BJ (cell line): ENCODE measurements at places on chromosomes 1 and 21. TPM values are rescaled to one million over a fixed set of nuclear protein-coding genes. Genes with fewer than 3 reads are reported as not detected.

DNA sequence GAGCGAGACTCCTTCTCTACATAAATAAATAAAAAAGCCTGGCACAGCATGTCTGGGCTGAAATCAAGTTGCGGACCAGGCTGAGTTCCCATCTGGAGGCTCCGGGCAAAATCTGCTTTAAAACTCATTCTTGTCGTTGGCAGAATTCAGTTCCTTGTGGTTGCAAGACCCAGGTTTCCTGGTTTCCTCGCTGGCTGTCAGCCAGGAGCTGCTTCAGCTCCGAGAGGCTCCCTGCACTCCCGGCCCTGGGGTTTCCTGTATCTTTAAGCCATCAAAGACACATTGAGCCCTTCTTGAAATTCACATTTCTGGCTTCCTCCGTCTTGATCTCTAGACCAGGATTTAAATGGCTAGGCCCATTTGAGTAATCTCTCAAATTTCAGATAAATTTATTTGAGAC, 20.6 kb upstream of the SCCPDH start:
- DNase-seq: no peak

Gene CFHR5
- polyA plus RNA-seq: not detected in 2 replicates

Gene S100A12
- polyA plus RNA-seq: not detected in 2 replicates

GRCh38 chr1:209486861-209487593, 96.5 kb upstream of the CAMK1G start:
- DNase-seq: no peak

Gene SH2D1B
- 0.05 TPM in 1 of 2 replicates, not detected in the other for polyA plus RNA-seq

DNA sequence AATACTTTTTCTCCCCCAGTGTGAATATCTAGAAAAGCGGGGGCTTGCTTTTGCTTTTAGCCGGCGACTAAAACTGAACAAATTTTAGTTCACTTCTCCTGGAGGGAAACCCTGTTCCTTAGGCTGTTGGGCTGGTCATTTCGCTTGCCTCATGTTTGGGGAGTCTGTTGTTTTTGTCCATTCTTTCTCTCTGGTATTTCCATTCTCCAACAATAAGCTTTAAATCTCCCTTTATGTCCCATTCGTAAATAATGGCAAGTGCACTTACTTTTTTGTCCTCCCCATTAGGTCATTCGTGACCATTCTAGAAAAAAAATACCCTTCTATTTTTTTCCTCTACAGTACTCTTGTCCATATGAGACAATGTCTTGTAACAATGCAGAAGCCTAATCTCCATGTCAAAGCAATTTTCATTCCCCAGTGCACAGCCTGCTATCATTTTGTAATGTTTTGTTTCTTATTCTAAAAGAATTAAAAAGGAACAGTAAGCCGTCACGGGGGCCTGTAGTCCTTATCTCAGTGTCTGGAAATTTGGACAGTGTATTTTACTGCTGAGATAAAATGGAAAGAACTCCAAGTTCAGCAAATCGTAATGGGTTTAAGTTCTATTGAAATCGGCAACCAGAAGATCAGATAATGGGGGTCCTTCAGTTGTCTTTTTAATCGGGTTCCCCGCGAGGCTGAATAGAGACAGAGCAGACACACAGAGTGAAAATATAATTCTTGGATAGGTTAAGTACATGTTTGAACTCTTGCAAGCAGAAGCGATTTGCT, 21.8 kb downstream of the PROX1 start:
- DNase-seq: no peak

- peak; percentile 83 for DNase-seq
Measured at GRCh38 chr1:159598196-159598595, 10.6 kb downstream of the APCS start.

GRCh38 chr1:147214842-147215539, 10.1 kb downstream of the FMO5 start:
- no peak for DNase-seq

Gene EPRS1
- 88.7 and 142 TPM in 2 replicates for polyA plus RNA-seq

GRCh38 chr1:17215545-17215890, 10.6 kb downstream of the PADI1 start:
- no peak for DNase-seq

Gene RRAGC
- 6.5 and 11.1 TPM in 2 replicates for polyA plus RNA-seq

GRCh38 chr1:11156441-11156840, 32.7 kb upstream of the ANGPTL7 start:
- no peak for DNase-seq

GRCh38 chr21:38202811-38203210, 54.0 kb upstream of the KCNJ15 start:
- DNase-seq: no peak

- no peak for DNase-seq
Measured at GRCh38 chr1:158681606-158682005, 4.9 kb downstream of the SPTA1 start.

- no peak for DNase-seq
Measured at GRCh38 chr1:233721004-233721595, 107.2 kb downstream of the KCNK1 start.

Gene TMEM82
- not detected in 2 replicates for polyA plus RNA-seq

DNA sequence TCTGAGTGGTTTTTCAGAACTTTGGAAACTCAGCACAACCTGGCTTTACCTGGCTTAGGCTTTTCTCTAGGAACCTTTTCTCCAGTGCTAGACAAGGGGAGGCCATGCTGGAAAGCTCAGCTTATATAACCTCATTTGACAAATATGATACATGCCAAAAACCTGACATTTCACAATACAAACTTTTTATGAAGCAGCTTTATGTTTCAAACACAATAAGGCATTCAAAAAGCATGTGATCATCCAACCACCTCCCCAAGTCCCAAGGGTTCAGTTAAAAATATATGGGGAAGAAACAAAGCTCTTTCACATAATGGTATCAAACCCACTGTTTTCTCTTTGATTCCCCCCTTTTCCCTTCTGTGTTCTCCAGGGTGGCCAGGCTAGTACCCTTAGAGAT, 63.7 kb downstream of the ZC3H11B start:
- no peak for DNase-seq

Gene SPATA46
- polyA plus RNA-seq: not detected in 2 replicates

Gene LRRC71
- polyA plus RNA-seq: 0.75 and 1.2 TPM in 2 replicates

Gene NID1
- 116 and 182 TPM in 2 replicates for polyA plus RNA-seq

DNA sequence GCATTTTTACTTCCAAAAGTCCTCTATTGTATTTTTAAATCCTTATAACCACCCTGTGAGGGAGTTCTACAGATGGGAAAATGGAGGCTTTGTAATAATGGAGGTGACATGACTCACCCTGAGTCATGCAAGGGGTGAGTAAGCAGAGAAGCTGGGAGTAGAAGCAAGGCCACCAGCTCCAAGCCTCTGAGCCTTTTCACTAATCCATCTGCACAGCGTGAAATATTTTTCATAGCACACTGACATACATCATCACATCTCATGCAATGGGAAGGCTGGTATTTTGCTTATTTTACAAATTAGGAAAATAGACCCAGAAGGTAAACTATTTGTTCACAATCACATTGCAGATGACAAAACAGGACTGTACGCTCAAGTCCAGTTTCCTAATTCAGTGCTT, 96.9 kb downstream of the KCNH1 start:
- DNase-seq: peak; percentile 96

Gene NBPF20
- polyA plus RNA-seq: 1.4 and 2.1 TPM in 2 replicates

DNA sequence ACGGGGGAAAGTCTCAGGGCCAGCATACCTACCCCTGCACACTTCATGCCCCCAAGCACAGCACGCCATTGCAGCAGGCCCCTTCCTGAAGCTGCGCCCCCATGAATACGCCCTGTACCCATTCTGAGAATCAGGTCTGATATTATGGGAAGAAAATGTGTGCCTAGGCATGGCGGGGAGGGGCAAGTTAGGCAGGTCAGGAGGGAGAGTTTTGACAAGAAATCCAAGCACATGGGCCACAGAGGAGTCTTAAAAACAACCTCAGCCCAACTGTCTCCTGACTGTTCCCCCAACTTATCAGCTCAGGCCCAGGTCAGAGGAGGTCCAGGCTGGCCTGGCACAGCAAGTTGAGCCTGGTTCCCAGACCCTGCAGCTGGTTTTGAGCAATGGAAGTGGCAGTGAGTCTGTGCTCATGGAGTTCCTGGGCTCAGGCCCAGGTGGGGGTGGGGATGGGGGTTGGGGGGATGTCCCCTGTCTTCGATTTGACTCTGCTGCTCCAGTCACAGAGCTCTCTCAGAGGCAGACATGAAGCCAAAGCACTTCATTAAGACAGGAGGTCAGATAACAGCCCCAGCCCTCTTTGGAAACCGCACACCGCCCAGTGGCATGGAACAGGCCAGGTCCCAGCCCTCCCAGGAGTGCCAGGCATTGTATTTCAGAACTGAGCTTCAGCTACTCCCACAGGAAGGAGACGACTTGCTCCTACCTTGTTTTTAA, 20.6 kb upstream of the BCAR3 start:
- DNase-seq: no peak

Gene IFI44
- 2.2 and 5.4 TPM in 2 replicates for polyA plus RNA-seq

GRCh38 chr1:100543640-100544039, 5.7 kb downstream of the GPR88 start:
- no peak for DNase-seq

DNA sequence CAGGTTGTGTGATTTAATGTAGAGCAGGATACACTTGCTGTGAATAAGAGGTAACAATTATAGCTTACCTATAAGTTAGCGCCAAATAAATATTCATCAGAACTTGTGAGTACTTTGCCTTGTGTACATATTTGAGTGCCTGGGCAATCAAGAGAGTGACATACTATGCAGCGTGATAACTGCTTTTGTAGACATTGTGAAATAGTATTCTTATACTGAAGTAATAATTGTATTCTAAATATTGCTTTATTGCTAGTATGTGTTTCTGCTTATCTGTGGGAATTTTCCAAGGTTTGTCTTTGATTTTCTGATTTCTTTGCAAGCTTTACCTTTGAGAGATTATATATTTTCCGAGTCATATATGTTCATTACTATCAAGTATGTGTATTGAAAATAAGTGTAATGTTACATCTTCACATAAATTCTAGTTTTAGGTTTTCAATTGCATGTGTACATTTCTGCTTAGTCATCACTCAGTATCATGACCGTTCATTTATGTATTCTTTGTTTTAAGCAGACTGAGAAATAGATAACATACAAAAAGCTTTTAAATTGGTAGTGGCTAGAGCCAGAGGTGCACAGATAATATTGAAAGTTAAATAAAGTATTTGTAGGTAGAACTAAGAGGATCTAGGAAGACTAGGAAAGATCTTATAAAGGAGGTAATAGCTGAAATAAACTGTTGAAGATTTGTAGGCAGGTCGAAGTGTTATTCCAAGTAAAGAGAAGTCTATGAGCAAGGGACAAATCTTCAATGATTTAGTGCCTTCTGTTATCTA, 19.5 kb downstream of the USP25 start:
- DNase-seq: no peak

DNA sequence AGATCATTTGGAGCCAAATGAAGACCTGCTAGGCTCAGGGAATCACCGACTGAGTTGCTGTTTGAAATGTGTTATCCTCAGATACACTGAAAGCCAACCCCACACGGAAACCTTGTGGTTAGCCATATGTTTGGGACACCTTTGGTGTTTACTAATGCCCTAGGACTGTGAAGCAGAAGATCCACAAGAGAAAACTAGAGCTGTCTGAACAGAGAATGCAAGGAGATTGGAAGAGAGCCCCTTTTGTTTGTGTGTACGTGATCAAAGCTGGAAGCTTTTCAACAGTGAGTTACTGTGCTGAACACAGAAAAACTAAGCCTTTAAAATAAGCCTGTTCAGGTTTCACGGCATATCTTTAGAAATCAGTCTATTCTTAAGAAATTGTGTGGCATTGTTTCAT, 908.2 kb upstream of the ADGRL2 start:
- no peak for DNase-seq

GRCh38 chr1:110554871-110555801, 36.2 kb upstream of the KCNA10 start:
- DNase-seq: no peak

- no peak for DNase-seq
Measured at GRCh38 chr1:101081496-101082488, 56.2 kb upstream of the DPH5 start.

GRCh38 chr1:86067626-86068025, 88.9 kb downstream of the COL24A1 start:
- no peak for DNase-seq

DNA sequence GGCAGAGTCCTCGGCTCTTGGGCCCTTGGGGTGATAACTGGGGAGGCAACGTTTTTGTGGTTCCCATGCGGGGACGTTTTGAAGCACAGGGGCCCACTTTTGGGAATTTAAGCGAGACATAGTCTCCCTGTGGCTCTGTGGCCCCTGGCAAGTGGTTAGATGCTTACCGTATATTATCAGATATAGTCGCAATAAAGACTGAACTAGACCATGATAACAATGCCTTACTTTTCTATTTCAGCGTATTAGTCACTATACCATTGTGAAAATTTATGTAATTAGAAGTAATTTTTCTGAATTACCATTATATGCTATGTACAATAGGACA, 538 bp upstream of the RCAN1 start:
- no peak for DNase-seq

GRCh38 chr1:13749543-13750341, 49.8 kb downstream of the PRDM2 start:
- DNase-seq: no peak

Gene SPRR1A
- polyA plus RNA-seq: not detected in 2 replicates

DNA sequence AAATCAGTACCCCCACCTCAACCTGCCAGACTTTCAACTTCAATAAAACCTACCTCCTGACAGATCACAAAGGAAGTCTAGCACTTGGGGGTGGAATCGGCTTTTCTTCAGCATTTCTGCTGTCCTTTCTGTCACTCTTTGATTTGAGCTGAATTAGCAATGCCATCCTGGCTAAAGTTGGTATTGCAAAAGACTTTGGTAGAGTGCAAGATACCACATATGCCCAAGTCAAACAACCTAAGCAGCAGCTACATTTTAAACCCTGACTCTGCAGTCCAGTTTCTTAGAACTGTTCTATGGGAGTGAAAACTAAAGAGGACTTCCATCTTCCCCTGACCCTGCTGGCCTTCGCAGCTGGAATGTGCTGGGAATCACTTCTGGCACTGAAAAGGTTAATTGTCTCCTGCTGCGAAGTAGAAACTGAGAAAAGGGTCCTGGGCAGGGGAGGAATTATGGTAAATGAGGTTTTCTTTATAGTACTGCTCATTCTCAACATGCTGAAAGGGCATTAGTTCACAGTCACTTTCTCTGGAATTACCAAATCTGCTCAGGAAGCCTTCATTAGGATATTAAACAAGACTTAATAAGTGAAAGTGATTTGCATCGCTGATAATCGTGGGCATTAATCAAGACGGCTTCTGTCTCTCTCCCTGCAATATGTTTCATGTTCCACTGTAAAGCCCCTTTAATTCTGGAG, 126.2 kb upstream of the SMYD2 start:
- DNase-seq: no peak

Gene EBNA1BP2
- polyA plus RNA-seq: 63.4 and 70.9 TPM in 2 replicates

Gene KLHDC9
- polyA plus RNA-seq: 3.9 and 5.8 TPM in 2 replicates

DNA sequence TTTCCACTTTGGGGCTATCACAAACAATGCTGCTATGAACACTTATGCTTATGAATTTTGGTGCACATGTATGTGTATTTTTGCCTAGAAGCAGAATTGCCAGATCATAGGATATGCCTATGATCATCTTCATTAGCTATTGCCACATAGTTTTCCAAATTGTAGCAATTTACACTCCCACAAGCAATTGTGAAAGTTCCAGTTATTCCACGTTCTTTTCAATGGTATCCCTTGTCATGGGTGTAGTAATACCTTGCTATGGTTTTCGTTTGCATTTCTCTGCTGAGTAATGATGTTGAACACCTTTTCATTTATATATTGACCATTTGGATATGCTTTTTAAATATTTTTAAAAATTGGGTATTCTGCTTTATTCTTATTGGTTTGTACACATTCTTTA, 82.6 kb downstream of the MTR start:
- no peak for DNase-seq

GRCh38 chr1:239732770-239733169, 346.4 kb downstream of the CHRM3 start:
- DNase-seq: no peak

Gene PGLYRP3
- polyA plus RNA-seq: not detected in 2 replicates
